Stimulated activated CD8-positive, alpha-beta memory T cell treated with anti-CD3 and anti-CD28 coated beads, Interleukin-4, amount 100 ng/mL, for 1 hour (primary cell): ENCODE measurements at places on chromosomes 4 and X.

DNA sequence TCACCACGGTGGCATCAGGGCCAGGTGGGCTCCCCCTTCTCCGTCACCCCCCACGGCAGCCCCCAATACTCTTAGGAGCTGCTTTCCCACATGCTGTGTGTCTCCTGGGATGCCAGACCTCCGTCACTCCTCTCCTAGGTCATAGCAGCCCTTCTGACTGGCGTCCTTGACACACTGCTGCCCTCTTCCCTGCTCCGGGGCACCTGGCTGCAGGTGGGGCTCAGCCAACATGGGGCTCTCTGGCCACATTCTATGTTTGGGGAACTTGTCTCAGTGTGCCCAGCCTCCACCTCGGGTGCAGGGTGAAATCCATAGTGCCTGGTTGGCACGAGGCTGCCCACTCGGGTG, 13.8 kb downstream of the TMEM175 start:
- DNase-seq = no peak

- DNase-seq = no peak
These were observed 248.0 kb downstream of the TRIML1 start for GRCh38 chr4:188387179-188387791.

- DNase-seq = no peak
These were observed 126.9 kb upstream of the GPRIN3 start for GRCh38 chr4:89434364-89434988.

- no peak for DNase-seq
These were observed 10.2 kb downstream of the ARX start for GRCh38 chrX:25005382-25006185.

GRCh38 chr4:168831585-168831918, 178.5 kb downstream of the CBR4 start:
- DNase-seq = no peak

DNA sequence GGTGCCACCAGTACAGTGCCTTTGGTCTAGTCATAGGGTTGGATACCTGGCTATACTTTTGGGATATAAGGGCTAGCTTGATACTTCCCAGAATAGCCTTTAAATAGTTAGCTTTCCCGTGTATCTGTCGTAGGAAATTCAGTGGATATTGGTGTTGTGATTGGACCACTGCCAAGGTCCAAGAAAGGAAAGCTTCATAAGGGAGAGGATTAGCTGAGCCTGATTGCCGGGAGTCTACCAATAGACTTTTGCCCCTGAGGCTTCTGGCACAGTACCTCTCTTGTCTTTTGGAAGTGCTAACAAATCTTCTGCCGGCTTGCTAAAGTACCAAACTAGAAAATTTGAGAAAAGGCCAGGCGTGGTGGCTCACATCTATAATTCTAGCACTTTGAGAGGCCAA, 350.6 kb downstream of the CHIC1 start:
- no peak for DNase-seq

- DNase-seq = no peak
These were observed 108.0 kb upstream of the TLL1 start for GRCh38 chr4:165765053-165765452.

GRCh38 chr4:150278206-150278605, 200.0 kb downstream of the DCLK2 start:
- DNase-seq = no peak

GRCh38 chr4:185016946-185017758, 1.1 kb upstream of the HELT start:
- DNase-seq = no peak

DNA sequence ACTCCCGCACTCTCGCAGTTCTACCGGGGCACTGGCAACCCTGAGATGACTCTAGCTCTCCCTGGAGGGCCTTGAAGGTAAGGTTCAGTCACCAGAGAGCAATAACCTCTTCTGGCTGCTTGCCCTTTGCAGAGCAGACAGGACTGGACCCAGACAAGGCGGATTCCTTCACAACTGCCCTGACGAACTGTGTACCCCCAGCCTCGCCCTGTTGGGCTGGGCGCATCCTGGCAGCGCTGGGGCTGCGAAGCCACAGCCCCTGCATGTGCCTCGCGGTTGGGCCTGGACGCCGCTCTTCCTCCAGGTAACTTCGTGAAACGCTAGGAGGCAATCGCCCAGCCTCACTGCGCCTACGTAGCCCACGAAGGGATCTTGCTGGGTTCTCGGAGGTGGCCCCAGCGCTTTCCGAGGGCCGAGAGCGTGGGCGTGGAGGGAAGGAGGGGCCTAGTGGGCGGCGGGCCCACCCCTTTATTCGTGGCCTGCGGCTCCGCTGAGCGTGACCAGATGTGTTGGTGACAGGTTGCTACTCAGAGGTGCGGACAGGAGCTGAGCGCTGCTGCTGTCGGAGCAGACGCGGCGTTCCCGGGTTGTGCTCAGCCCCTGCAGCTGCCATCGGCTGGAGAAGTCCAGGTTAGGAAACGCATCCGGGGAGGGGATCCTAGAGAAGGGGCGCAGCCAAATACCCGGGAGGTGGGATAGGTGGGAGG, 1.9 kb upstream of the MAMLD1 start:
- no peak for DNase-seq

- DNase-seq = no peak
These were observed at the start of gene ASB5 for GRCh38 chr4:176268963-176269362. Gene ASB5 (minus strand): TSS chr4:176269222. CDS start chr4:176269108, 114 bp downstream.

- no peak for DNase-seq
These were observed 125.2 kb downstream of the AREG start for GRCh38 chr4:74570095-74570494.

DNA sequence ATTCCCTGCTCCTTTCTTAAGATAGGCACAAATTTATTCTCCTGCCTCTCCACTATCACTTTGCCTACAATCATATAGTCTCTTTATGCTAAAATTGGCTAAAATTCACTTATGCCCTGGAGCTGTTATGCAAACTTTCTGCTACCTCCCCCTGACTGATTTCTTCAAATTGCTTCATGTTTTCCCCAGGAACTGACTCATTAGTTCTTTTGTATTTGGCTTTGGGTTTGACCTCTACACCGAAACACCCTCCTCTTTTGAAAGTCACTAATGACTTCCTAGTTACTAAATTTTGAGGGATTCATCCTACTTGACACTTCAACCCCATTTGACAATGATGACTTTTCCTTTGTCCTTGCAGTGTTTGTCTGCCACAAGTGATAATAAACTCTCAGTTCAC, 222.6 kb downstream of the NDST4 start:
- no peak for DNase-seq

GRCh38 chr4:105280338-105281123, 133.9 kb downstream of the TET2 start:
- no peak for DNase-seq

DNA sequence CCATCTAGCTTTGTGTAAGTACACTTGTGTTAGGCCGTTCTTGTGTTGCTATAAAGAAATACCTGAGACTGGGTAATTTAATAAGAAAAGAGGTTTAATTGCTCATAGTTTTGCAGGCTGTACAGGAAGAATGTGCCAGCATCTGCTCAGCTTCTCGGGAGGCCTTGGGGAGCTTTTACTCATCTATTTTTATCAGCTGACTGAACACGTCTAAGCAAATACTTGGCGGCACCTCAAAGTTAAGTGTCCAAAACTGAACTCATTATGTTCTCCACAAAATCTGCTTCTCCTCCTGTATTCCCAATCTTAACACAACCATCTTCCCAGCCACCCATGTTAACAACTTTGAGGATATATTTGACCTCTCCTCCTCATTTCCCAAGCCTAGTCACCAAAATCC, 42.4 kb upstream of the GATB start:
- DNase-seq = no peak

- no peak for DNase-seq
These were observed 46.6 kb downstream of the ANKRD17 start for GRCh38 chr4:73211968-73212367.

DNA sequence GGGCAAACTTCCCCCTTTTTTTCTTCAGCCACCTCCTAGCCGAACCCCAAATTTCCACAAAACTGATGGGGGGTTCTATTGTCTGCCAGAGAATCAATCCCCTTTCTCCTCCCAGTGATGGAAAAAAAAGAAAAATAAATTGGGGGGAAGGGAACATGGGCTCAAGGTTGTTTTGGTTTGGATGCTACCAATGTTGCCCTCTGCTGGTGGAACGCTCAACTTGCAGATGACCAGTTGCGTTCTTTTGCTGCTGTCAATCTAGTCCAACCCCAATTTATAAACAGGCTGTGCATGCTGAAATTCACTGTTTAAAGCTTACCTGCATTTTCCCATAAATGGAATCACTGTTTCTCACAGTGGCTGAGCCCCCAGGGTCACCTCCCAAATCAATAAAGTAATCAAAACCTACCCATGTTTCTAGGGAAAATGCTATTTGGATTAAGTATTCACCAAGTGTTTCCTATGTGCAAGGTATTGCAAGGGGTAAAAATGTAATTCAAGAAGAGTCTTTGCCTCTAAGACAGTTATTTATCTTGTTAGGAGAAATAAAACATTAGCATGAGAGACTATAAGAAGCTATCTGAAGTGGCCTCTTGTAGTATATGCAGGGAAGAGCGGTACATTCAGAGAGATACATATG, 116.7 kb upstream of the TMEM164 start:
- DNase-seq = no peak

DNA sequence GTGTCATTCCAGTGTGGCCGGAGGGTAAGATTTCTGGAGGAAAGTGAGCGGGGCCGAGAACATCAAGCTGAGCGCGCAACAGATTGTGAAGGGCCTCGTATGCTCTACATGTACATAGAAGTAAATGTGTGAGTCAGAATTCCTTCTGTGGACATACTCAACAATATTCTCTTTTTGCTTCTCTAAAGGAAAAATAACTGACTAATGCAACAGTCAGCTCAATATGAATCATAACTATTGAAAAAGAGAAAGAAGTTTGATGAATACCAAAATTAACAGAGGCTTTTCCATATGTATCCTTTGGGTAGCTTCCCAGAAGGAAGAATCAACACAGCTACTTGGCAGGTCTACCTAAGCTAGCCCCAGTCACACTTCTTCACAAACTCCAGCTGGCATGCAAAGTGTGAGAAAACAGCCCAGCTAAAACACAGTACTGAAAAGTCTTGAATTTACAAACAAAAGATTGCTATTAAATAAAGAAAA, 87.5 kb upstream of the ZFP42 start:
- DNase-seq = no peak

DNA sequence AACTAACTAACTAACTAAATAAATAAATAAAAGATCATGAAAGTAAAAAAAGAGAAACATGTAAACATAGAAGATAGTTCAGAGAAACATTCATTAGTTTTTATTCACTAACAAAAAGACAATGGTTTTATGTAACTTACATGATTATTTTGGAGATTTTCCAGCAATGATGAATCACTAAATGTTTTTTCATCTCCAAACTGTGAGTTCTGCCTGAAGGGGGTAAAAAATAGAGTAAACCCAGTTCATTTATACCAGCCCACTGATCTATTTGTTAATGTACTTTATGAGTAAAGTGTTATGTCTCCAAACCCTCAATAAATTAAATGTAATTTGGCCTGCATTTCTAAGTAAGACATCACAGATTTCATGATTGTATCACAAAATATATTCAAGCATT, 101.1 kb downstream of the ATP8A1 start:
- DNase-seq = no peak

- DNase-seq = no peak
These were observed 56.6 kb downstream of the ARHGAP6 start for GRCh38 chrX:11609109-11609508.

DNA sequence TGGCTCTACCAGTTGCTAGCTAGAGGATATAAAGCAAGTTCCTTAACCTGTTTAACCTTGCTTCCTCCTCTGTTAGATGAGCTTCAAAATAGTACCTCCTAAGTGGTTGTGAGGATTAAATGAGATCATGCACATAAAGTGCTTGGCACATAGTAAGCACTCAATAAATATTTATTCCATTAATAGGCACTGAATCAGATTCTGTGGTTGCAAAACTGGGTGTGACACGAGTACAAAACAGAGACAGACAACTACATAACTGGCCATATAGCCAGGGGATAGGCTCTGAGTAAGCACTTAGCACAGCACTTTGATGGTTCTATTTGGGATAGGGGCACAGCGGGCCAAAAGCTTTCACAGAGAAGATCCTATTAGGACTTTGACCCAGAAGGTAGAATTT, 150.3 kb downstream of the RELL1 start:
- no peak for DNase-seq

GRCh38 chrX:41737065-41737464, 13.1 kb downstream of the GPR82 start:
- DNase-seq = no peak

GRCh38 chrX:24494647-24495075, 29.6 kb downstream of the PDK3 start:
- DNase-seq = no peak

- DNase-seq = no peak
These were observed 64.7 kb upstream of the NKX1-1 start for GRCh38 chr4:1470816-1471442.

GRCh38 chr4:86414686-86415085, 54.8 kb upstream of the MAPK10 start:
- DNase-seq = no peak

GRCh38 chrX:48696909-48697727, 584 bp downstream of the SUV39H1 start:
- no peak for DNase-seq

GRCh38 chr4:81180916-81181315, 34.1 kb downstream of the PRKG2 start:
- DNase-seq = no peak

DNA sequence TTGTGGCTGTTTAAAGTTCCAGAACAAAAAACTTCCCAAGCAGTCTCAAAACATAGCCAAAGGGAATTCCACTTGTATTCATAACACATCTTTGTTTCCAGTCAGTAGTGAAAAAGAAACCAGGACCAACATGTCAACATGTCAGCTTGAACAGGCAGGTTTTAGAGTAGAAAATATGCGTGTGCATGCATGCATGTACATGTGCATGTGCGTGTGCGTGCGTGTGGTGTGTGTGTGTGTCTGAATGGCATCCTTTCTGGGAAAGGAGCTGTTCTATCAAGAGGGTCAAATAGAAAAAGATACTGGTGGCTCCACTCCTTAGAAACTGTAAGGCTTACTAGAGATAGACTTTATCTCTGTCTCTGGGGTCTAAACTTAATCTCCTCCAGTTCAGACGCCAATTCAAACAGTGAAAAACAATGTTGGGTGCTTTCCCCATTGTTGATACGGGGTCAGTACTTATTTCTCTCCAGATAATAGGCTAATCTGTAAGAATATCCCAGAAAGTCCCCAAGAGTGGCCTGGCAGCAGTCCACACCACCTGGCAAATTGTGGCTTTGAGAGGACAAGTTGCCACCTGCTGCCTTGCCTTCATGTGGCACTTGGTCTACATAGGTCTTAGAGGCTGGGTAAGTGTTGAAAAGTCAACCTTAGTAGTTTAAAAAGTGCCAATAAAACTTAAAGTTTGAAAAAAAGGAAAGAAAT, 110.4 kb downstream of the SCD5 start:
- no peak for DNase-seq

- DNase-seq = no peak
These were observed 14.8 kb upstream of the RASGEF1B start for GRCh38 chr4:81486502-81486901.

- DNase-seq = no peak
These were observed 16.7 kb upstream of the CXorf38 start for GRCh38 chrX:40663880-40664630.

- no peak for DNase-seq
These were observed 173.3 kb upstream of the S100G start for GRCh38 chrX:16476692-16477091.

DNA sequence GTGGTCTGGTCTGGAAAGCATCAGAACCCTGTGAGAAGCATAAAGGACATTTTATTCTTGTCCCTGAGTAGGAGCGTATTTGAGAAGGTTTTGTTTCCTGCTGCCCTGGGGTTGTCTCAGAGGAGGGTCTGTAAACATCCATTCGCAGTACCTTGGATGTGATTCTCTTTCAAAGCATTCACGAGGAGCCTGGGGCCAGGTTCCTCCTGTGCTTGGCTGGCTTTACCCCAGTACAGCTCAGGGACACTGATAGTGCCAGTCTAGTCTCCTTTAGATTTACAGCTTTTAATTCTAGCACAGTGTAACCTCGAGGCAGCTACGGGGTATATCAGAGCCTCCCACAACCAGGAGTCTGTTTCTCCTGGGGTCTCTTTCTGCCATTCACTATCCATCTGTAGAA, 2.7 kb downstream of the CLRN2 start:
- no peak for DNase-seq
